Esophagus muscularis mucosa (tissue), 4 donors: ENCODE measurements at places on chromosomes 3 and 15. TPM values are rescaled to one million over a fixed set of nuclear protein-coding genes. Genes with fewer than 3 reads are reported as not detected.

- DNase-seq: no peak
Measured at GRCh38 chr3:70728311-70728710, 415.9 kb upstream of the MDFIC2 start.

DNA sequence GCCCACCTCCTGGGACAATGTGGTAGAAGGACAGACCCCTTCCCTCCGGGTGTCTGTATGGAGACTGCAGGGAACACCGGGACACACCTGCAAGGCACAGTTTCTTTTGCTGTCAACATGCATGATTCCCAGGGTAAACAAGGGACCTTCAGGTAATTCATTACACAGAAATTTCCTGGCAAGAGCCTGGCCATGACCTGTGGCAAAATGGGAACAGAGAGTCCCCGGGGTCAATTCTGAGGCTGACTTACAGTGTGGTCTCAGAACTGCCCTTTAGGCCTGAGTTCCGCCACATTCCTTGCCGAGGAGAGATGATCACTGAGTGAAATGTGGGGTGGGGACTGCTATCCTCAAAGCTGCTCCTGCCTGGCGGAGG, 6.3 kb downstream of the STARD5 start:
- no peak for DNase-seq

DNA sequence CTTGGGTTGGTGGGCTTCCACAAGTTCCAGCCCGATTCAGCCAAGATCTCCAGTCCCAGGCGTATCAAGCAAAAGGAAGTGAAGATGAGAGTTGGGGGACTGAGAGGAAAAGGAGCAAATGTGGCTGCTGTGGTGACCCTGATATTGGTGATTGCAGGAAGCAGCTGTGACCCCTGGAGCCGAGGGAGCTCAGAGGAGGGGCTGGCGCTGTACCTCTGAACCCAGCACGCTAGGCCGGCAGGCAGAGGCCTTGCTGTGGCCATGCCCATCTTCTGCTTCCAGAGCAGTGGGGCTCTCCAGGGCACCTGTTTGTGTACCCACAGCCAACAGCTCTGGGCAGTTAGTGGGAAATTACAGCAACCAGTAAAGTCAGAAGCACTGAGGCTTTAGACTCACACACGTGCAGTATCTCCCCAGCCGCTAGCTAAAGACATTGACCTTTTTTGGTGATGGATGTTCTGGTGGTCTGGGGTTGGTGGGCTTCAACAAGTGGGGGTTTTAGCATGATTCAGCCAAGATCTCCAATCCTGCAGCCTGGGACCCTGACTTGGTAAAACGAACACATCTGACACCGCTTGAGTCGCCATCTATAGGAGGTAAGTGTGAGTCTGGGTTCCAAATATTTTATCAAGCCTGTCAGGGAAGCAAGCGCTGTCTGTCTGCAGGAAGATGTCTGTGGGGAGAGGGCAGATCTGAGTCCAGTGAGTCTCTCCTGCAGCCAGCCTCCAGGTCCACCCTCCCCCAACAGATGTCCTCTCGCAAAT, 33.1 kb downstream of the TM2D3 start:
- no peak for DNase-seq

GRCh38 chr3:100040451-100041225, 73.7 kb downstream of the FILIP1L start:
- DNase-seq: no peak

DNA sequence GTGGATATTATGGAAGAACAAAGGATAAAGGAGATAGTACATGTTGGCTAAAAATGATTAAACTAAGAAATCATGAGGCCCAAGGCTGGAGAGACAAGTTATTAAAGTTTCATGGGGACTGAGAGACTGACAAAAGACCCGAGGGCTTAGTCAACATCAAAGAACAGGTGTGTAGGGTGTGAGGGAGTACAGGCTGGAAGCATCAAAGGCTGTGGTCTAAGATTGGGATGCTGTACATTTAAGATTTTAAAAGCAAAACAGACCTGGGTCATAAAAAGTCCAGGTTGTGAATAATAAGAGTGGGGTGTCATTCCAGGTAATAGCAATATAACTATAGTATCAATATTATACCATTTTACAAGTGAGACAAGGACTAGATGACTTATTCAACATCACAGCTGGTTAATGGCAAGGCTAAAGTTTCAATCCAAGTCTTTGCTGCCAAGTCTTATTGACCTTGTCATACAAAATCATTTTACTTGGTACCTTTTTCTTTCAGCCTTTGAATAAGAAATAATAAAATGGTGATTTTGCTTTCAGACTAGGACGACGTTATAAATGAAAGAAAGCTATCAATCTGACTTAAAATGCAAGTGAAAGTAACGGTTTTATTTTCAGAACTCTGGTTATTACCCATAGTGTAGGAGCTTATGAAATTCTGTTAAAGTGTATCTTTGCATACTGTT, 211.6 kb downstream of the TNIK start:
- no peak for DNase-seq

DNA sequence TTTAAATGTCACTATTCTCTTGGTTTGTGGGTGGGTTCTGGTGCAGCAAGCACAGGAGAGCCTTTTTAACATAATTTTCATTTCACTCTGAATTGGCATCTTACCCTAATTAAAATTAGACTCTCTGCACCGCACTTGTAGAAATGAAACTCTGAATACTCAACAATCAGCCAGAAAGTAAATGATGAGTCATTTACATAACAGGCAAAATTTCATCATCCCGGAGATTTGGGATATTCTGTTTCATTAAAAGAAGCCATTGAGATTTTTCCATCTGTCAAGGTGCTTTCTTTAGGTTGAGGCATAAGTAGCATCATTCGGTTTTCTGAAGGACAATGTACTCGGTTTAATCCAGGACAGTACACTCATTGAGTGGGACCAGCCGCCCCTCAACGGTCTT, 111.0 kb downstream of the RFTN1 start:
- no peak for DNase-seq

GRCh38 chr15:48677821-48678220, 32.3 kb upstream of the FBN1 start:
- no peak for DNase-seq

DNA sequence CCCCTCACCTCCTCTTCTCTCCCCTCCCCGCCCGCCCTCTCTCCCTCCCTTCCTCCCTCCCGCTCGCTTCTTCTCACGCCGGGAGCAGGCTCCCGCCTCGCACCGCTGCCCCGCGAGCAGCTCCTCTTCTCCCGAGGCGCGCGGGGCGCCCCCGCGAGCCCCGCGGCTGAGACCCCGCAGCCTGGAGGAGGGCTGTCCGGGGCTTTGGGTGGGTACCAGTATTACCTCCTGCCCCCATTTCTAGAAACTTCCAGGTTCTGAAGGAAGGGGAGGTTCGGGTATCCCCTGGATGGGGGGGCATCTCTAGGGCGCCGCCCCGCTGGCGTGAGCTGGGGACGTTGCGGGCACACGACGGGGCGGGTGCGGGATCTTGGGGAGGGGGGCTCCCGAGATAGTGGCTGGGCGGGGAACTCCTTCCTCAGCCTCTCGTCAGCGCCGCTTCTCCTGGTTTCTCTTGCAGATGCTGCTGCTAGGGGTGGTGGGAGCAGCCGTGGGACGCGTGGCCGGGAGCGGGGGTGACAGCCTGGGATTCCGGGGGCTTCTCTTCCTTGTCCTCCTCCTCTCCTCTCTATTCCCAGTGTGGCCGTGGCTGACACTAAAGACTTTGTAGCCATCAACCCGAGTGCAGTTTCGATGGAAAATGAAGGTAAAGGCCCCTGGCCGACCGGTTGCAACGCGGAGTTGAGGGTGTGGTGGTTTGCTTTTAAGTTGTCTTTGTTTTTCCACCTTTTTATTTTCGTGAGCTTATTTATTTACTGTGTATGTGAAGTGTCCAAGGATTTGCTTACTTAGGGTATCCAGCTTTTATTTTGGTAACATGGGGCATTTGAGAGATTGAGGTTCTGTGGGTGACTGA, 474 bp downstream of the ATP2C1 start:
- DNase-seq: no peak

GRCh38 chr15:95394186-95395067, 936.1 kb upstream of the NR2F2 start:
- DNase-seq: no peak

DNA sequence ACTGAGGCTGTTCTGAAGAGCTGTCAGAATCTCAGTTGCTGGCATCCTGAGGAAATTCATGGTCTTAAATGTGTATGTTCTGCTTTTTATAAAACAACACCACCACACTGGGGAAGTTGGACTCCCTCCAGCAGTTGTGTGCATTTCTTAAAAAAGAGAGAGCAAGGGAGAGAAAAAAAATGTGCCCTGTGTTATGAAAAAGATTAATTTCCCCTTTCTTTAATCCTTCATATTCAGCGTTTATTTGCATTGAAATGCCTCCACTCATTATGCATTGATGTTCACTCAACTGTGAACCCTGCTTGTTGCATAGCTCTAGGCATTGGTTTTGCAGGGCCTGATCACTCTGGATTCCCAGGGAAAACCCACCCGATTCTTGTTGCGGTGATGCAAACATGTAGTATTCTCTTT, 4.4 kb upstream of the ZNF609 start:
- DNase-seq: no peak

DNA sequence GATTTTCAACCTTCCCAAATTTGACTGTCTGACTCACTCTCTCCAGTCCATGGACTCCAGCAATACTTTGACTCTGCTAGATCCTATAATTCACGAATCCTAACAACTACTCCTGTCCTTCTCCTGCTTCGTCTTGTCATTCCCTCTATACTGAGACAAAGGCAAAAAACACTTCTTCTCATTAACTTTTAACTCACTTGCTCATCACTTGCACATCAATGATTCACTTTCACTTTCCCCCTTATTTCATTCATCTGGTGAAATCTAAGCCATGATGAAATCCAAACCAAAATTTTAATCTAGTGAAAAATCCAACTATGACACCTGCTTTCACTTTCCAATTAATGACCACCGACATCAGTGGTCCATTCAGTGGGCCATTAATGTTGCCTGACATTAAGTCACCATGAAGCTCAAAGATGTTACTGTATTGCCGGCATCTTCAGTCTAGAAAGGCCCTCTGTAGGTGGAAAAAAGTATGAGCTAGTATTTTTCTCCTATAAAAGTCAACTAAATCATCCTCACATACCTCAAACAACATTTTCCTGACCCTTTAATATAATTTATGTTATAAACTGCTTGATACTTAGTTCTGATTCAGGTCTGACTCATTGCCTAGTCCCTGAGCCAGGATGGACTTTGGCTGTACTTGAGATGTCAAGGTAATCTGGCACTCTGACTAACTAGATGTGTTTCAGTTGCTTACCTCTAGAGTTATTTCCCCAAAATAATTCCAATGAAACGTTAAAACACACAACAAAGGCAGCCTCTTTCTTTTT, 158.6 kb downstream of the CNTN6 start:
- no peak for DNase-seq

GRCh38 chr15:63373330-63373729, 8.3 kb downstream of the CA12 start:
- no peak for DNase-seq

GRCh38 chr15:90934949-90935751, at the start of gene UNC45A:
Gene UNC45A (plus strand): TSS chr15:90935285. CDS start chr15:90935325, 40 bp downstream.
- DNase-seq: peak; percentile 96

GRCh38 chr3:174438501-174439145, 420.5 kb upstream of the NAALADL2 start:
- DNase-seq: no peak

DNA sequence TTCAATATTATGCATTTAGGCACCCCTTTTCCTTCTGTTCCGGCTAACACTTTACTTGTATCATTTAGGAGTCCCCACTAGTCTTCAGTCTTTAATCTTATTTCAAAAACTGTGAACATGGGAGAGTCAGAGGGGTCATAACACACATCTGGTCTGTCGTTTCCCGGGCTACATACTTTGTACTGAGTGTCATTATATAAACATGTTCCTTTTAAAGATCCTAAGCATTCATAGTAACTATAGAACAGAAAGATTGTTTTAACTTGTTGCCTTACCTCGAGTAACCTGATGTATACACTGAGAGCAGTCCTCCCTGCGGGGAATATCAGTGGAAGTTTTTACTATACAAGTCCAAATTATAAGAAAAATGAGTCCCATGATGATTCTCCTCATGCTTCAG, 78.2 kb upstream of the VEPH1 start:
- peak; percentile 42 for DNase-seq

DNA sequence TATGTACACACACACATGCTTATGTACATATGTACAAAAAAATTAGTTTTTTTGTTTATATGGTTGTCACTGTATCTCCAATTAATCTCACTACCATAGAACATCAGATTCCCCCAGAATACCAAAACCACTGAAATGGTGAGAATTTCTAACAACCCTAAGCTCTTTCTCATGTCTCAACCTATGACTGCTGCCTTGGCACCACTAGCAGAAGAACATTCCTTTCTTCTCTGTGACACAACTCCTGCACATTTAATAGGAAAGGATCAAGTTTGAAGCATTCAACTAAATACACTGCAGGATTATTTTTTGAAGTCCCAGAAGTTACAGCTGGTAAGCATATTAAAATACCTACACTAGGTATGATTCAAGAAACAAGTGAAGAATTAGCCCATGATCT, 109.6 kb downstream of the FAM174B start:
- no peak for DNase-seq

DNA sequence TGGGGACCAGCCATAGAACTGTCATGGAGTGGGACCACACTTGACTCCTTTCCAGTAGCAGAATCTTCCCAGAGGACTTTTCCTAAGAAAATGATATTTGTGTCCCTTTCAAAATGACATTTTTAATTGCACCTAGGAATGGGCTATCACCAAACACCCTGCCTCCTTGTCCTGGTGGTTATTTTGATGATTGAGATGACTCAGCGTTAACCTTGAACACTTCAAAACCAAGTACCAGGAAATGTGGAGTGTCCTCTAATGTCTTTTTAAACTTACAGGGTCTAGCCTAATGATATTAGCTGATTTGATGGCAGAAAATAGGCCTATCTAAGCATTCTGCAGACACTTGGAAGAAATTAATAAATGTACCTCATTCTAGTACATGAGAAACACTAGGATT, 90.7 kb downstream of the HHLA2 start:
- no peak for DNase-seq

Gene IGF2BP2
- 7.9 TPM for total RNA-seq

Gene ATP10A
- 39.5 TPM for total RNA-seq

Gene SPINK8
- total RNA-seq: not detected

Gene KNG1
- total RNA-seq: not detected

Gene ACKR4
- total RNA-seq: 0.42 TPM
